A673 (cell line): ENCODE measurements at places on chromosomes 5 and 9. TPM values are rescaled to one million over a fixed set of nuclear protein-coding genes. Genes with fewer than 3 reads are reported as not detected.

The ANKRD55 gene
- not detected in 2 replicates for total RNA-seq

The ANKRD31 gene
- total RNA-seq, result 0.04 and 0.15 TPM in 2 replicates

The SPINK4 gene
- total RNA-seq, result not detected in 2 replicates

The FKTN gene
- 15.4 and 15.9 TPM in 2 replicates for total RNA-seq

- no peak for DNase-seq
Observed at GRCh38 chr9:37575511-37575914, 667 bp downstream of the FBXO10 start.

GRCh38 chr5:28164568-28164967 lies 1126.2 kb upstream of the CDH9 start:
- no peak for DNase-seq

The PHF24 gene
- 0.11 and 0.13 TPM in 2 replicates for total RNA-seq

The SPATA31C1 gene
- not detected in 2 replicates for total RNA-seq

GRCh38 chr5:34804913-34805312 lies 34.1 kb upstream of the TTC23L start:
- DNase-seq, result no peak

The EIF4EBP3 gene
- 5.6 and 7.6 TPM in 2 replicates for total RNA-seq

The MVB12B gene
- total RNA-seq, result 12.3 and 17.9 TPM in 2 replicates
